ENCODE measurements at places on chromosomes 3 and 15.

GRCh38 chr3:133457465-133458067, 57.7 kb downstream of the BFSP2 start:
- DNase-seq, result no peak

GRCh38 chr15:32825219-32825618, 107.4 kb downstream of the GREM1 start:
- DNase-seq, result no peak

- no peak for DNase-seq
These were observed 16.6 kb downstream of the EPB42 start for GRCh38 chr15:43204016-43204901.

DNA sequence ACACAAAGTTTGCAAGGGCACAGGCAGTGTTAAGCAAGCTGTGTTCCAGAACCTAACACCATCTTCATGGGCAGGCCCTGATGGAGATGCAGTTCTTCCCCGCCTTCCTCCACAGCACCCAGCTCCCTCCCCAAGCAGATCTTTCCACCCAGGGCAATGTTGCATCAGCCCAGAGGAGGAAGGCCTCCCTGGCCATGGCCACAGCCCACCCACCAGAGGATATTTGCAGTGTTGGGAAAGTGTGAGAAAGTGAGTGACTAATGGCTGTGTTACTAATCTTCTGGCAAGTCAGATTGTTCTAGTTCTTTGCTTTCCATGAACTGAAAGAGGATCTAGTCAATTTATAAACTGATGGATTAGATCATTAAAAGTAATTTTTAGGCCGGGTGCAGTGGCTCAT, 42.0 kb upstream of the ATP10A start:
- DNase-seq, result no peak

DNA sequence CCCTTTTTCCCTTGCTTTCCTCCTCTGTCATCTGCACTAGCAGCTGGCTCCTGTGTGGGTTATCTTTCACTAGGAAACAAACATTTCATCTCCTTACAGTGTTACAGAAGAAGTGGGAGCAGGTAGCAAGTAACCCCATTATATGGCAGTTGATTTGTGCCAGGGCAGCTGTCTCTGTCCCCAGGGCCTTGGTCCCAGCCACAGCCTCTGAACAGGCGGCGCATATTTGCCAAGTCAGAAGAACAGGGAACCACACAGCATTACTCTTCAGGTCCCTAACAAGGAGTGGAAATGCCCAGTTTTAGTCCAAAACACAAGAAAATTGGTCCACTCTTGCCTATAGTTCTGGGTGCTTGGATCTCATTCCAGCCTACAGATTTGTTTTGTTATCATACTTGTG, 80.7 kb upstream of the PXYLP1 start:
- no peak for DNase-seq

DNA sequence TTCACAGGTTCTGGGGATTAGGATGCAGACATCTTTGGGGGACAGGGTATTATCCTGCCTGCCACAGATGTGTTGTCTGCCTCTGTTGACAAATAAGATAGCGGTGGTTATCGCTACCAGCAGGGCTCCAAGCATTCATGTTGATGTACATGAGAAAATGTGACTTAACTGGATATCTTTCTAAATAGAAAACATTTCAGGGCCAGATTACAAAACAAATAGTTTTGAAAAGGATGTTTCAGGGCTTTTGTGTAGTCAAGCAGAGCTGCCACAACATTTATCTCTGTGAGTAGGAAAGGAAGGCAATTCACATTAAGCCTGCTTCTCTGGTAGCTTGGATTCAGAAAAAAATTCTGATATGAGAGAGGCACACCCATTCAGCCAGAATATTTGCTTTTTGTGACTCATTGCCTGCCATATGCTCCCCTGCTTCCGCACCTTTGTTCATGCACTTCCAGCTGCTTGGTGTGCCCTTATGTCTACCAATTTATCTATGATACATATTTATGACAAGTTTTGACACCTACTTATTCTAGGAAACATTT, 22.8 kb downstream of the PLS1 start:
- no peak for DNase-seq

GRCh38 chr3:38601956-38602550, 47.4 kb downstream of the SCN5A start:
- DNase-seq, result no peak

DNA sequence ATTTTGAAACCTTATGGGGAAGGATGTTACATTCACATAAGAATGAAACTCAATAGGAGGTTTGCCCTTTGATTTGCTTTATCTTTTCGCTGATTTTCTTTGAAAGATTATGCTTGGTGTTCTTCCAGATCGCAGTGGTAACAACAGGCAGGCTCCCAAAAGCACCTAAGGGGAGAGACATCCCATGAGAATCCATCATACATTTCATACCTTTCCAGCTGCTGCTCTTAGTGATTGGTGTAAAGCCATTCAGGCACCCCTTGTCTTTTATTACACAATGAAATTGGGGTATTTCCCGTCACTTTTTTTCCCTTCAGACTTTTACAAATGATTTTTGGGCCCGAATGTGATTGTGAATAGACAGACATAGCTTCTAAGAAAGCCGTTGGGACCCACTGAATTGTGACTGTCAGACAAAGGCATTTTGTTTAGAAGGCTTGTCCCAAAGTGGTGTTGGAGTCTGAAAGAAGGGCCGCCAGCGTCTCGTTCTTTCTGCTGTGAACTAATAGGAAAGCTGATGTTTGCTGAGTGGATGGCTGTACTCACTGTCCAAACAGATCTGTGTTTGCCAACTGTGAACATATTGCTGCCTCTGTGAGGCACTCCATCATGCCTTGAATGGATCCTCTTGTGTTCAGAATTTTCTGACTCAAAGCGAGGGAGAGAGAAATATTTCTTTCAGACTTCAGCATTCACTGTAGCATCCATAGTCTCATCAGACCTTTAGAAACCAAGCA, 164.3 kb downstream of the FNDC3B start:
- no peak for DNase-seq

GRCh38 chr15:82966671-82967071, 14.2 kb upstream of the HOMER2 start:
- DNase-seq, result no peak

DNA sequence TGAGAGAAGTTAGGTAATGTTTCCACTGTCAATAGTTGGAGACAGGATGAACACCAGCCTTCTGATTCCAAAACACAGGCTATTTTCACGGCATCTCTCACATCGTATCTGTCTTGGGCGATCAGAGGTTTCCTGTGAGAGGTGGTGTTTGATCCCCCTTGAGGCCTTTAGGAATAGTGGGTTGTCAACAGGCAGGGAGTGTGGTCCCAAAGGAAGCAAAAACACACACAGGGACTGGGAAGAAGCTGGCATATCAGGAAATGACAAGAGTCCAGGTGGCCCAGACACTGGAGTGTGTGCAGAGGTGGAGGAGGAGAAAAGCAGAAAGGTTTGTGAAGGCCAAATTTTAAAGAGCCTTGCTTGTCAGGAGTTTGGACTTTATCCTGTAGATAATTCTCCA, 6.6 kb upstream of the MAGEF1 start:
- no peak for DNase-seq

- DNase-seq, result no peak
These were observed at the start of gene HGD for GRCh38 chr3:120682095-120682681. Gene HGD (minus strand): TSS chr3:120682239. CDS start chr3:120682111, 128 bp downstream.

- no peak for DNase-seq
These were observed 177.9 kb downstream of the TLE3 start for GRCh38 chr15:69919816-69920215.
